ENCODE measurements at places on chromosomes 11 and 22.

DNA sequence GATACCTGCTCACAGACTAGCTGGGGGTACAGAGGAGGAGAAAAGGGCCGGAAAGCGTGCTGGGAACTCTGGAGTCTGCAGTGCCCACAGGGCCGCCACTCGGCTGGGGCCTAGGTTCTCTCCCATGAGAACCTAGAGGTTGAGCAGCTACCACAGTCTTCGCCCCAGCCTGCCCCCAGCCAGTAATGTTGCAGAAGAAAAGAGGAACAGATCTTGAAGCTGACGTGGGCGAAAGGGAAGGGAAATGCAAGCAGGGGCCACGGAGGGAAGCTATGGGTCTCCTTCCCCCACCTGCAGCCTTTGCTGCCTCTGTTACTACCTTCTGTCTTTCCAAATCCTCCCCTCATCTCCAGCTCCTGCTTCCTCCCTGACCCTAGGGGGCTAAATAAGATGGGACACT lies 28.8 kb upstream of the P2RY2 start:
- no peak for DNase-seq

DNA sequence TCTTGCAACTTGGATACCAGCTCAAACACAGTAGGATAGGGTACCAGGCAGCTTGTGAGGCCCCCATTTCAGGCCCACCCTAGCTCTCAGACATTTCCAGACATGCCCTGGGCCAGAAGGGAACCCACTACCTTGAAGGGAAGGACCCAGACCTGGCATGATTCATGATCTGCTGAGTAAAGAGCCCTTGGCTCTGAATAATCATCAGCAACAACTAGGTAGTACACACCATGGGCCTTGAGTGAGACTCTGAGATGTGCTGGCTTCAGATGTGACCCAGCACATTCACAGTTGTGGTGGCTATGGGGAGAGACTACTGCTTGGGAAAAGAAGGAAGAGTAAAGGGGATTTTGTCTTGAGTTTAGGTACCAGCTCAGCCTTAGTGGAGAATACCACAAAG lies 23.6 kb downstream of the JRKL start:
- no peak for DNase-seq

- DNase-seq, result no peak
Measured at GRCh38 chr22:27115816-27116256, 458.4 kb downstream of the MIAT start.

GRCh38 chr22:28395920-28396753 lies 283.5 kb downstream of the TTC28 start:
- DNase-seq, result no peak

GRCh38 chr11:94224078-94224477 lies 80.3 kb upstream of the IZUMO1R start:
- no peak for DNase-seq

GRCh38 chr22:32708830-32709229 lies 92.7 kb upstream of the TIMP3 start:
- DNase-seq, result no peak

GRCh38 chr11:125079151-125079877 lies 16.2 kb downstream of the SLC37A2 start:
- DNase-seq, result no peak

DNA sequence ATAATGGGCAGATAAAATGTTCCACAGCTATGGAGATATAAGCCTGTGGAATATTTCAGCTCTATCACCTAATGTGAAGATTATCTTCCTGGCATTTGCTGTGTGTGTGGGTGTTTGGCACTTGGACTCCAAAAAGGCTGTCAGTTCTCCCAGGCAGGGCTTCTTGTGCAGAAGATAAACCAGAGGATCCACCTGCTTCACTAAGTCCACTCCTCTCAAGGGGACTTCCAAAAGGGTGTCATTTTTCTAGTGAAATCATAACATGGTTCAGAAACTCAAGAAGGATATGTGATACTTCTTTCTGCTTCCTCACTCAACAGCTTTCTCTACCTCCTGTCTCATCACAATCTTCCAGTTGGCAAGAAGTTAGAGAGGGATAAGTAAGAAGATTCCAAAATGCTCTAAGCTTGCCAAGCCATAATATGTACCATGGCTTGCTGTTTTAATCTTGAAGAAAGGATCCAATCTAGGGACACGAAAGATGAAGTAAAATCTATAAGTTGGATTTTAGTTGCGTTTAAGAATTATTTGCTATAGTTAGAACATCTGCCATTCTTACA lies 206.2 kb upstream of the MTMR2 start:
- DNase-seq, result no peak

GRCh38 chr11:93591247-93591898 lies 48.2 kb upstream of the SMCO4 start:
- no peak for DNase-seq

All from ELF-1 (cell line).